Fibroblast of lung (primary cell): ENCODE measurements at places on chromosomes 12 and 14. TPM values are rescaled to one million over a fixed set of nuclear protein-coding genes. Genes with fewer than 3 reads are reported as not detected.
A peak's percentile ranks its signal among the peaks of the same experiment; 100 is the strongest.

Gene PTPN11
- total RNA-seq: 99.1 and 126 TPM in 2 replicates

Gene FLVCR2
- total RNA-seq: 2.1 and 7.3 TPM in 2 replicates

Gene VRTN
- not detected in 2 replicates for total RNA-seq

Gene SDSL
- 10.0 and 12.4 TPM in 2 replicates for total RNA-seq

Gene GDF3
- total RNA-seq: not detected in 2 replicates

Gene KSR2
- not detected in 2 replicates for total RNA-seq

- H3K36me3 ChIP-seq: no peaks in the 10 kb centered on the region
- no peaks in the 10 kb centered on the region for H3K27me3 ChIP-seq
- no peaks in the 10 kb centered on the region for H3K4me1 ChIP-seq
- DNase-seq: no peak
- no peak overlapping the region for H3K27ac ChIP-seq
- no peak overlapping the region for H3K4me3 ChIP-seq
Observed at GRCh38 chr12:70080566-70080965, 162.7 kb upstream of the CNOT2 start.

GRCh38 chr12:32089586-32089985 lies 17.1 kb upstream of the BICD1 start:
- no peak overlapping the region for H3K4me3 ChIP-seq
- no peak for DNase-seq
- H3K27me3 ChIP-seq: no peaks in the 10 kb centered on the region
- no peaks in the 10 kb centered on the region for H3K4me1 ChIP-seq
- no peak overlapping the region for H3K27ac ChIP-seq

DNA sequence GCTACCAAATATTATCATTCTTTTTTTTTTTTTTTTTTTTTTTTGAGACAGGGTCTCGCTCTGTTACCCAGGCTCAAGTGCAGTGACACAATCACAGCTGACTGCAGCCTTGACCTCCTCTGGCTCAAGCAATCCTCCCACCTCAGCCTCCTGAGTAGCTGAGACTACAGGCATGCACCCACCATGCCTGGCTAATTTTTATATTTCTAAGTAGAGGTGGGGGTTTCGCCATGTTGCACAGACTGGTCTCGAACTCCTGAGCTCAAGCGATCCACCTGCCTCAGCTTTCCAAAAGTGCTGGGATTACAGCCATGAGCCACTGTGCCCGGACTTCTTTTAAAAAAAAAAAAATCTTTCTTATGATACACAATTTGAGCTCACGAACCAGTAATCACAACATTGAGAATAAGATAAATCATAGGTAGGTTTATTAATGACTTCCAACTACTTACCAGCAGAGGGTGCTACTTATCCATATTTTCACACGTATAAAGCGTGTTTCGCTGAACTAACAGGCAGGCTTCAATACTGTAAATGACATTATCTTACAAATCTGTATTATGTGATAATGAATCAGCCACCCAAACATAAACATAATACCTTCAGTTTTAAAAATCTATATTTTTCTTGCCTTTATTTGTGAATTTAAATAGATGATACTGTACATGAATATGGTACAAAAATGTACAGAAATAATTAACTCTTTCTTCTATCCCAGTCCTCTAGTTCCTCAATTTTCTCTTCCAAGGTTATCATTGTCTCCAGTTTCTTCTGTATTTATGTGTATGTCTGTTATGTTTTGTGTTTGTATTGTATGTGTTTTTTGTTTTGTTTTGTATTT lies 42.5 kb upstream of the BCAT1 start:
- no peaks in the 10 kb centered on the region for H3K27me3 ChIP-seq
- DNase-seq: peak; percentile 46
- H3K27ac ChIP-seq: no peak overlapping the region
- H3K4me1 ChIP-seq: no peaks in the 10 kb centered on the region
- no peaks in the 10 kb centered on the region for H3K36me3 ChIP-seq
- no peak overlapping the region for H3K4me3 ChIP-seq

DNA sequence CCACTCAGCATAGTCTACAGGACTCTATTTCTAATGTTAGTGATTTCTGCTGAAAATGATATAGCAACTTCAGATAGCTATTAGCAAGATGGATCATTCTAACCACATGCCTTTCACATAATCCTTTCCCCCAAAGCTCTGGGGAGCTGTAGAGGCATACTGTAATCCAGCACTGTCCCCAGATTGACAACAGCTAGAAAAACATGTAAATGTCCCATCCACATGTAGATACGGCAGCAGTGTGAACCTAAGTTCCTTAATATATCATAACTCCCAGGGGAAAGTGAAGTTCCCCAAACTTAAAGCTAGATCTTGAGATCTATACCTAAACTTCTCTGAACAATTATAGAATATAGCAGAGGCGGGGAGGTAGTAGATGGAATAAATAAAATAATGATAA lies 14.0 kb downstream of the ZNF664 start:
- DNase-seq: no peak
- peaks cover 7% of the 10 kb centered on the region for H3K36me3 ChIP-seq
- no peaks in the 10 kb centered on the region for H3K27me3 ChIP-seq

GRCh38 chr12:46388427-46389021 lies 16.0 kb upstream of the SLC38A2 start:
- H3K4me3 ChIP-seq: no peak overlapping the region
- H3K4me1 ChIP-seq: peaks cover 49% of the 10 kb centered on the region
- no peaks in the 10 kb centered on the region for H3K27me3 ChIP-seq
- H3K27ac ChIP-seq: peak overlapping the region; percentile 64
- H3K36me3 ChIP-seq: peaks cover 2% of the 10 kb centered on the region

DNA sequence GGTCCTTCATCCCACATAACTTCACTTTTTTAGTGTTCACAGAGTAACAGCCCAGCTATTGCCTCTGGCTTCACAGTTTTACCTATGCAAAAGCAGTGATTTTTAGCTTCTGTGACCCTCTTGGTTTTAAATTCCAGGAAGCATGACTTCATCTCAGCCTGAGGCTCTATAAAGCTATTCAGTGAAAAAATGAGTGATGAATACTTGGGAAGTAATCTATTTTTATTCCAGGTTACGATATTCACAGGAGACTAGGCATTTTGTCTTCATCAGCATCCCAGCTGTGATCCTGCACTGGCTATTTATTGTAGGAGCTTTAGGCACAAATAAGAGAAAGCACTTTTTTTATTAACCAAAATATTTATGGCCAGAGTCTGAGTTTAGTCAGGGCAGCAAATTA lies 164.8 kb downstream of the SNAPC1 start:
- H3K4me1 ChIP-seq: peaks cover 2% of the 10 kb centered on the region
- no peak overlapping the region for H3K27ac ChIP-seq
- no peak overlapping the region for H3K4me3 ChIP-seq
- H3K27me3 ChIP-seq: no peaks in the 10 kb centered on the region

- no peaks in the 10 kb centered on the region for H3K4me1 ChIP-seq
- H3K36me3 ChIP-seq: no peaks in the 10 kb centered on the region
- no peak overlapping the region for H3K4me3 ChIP-seq
- no peaks in the 10 kb centered on the region for H3K27me3 ChIP-seq
- DNase-seq: no peak
- no peak overlapping the region for H3K27ac ChIP-seq
Observed at GRCh38 chr12:68109444-68110217, 49.9 kb downstream of the IFNG start.

GRCh38 chr12:3827301-3828000 lies 45.7 kb downstream of the PARP11 start:
- no peak for DNase-seq
- H3K27ac ChIP-seq: no peak overlapping the region
- no peaks in the 10 kb centered on the region for H3K36me3 ChIP-seq
- no peak overlapping the region for H3K4me3 ChIP-seq

DNA sequence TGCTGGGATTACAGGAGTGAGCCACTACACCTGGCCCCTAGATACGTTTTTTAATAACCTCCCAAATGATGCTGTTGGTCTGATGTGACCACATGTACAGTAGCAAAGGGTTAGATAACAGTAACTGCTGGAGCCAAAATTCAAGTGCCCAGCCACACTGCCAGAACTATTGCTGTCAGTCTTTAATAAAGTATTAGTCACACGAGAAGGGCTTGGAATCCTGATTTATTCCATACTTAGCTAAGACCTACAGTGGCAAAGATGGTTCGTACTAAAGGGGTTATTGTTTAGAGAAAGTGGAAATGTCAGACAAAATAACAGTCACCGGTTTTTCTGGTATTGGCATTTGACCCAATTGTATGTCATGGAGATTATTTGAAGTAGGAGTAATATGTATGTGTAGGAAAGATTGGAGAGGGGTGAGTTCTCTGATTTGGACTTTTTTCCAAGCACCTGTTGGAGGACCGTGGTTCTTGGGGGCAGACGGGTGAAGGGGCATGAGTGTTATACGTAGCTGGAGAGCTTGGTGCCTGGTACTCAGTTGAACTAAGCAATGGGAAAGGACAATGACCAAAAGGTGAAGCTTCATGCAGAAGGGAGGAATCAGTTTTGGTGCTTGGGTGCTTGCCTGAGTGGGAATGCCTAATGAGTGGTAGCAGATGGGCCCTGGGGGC lies 9.7 kb downstream of the TUBA1C start:
- H3K27me3 ChIP-seq: no peaks in the 10 kb centered on the region
- H3K4me1 ChIP-seq: peaks cover 2% of the 10 kb centered on the region
- peaks cover 20% of the 10 kb centered on the region for H3K36me3 ChIP-seq

GRCh38 chr12:45989287-45989686 lies 1.1 kb downstream of the SCAF11 start:
- peak overlapping the region; percentile 83 for H3K4me3 ChIP-seq
- DNase-seq: peak; percentile 14
- H3K36me3 ChIP-seq: no peaks in the 10 kb centered on the region
- H3K27me3 ChIP-seq: no peaks in the 10 kb centered on the region
- peak overlapping the region; percentile 98 for H3K27ac ChIP-seq
- peaks cover 4% of the 10 kb centered on the region for H3K4me1 ChIP-seq

GRCh38 chr14:55125403-55125802 lies 3.6 kb upstream of the LGALS3 start:
- H3K4me3 ChIP-seq: no peak overlapping the region
- no peaks in the 10 kb centered on the region for H3K36me3 ChIP-seq
- H3K4me1 ChIP-seq: peaks cover 18% of the 10 kb centered on the region
- no peak overlapping the region for H3K27ac ChIP-seq
- DNase-seq: no peak

GRCh38 chr14:88439088-88439487 lies 53.6 kb downstream of the SPATA7 start:
- H3K27me3 ChIP-seq: no peaks in the 10 kb centered on the region
- no peak overlapping the region for H3K4me3 ChIP-seq
- no peak overlapping the region for H3K27ac ChIP-seq
- no peaks in the 10 kb centered on the region for H3K4me1 ChIP-seq

DNA sequence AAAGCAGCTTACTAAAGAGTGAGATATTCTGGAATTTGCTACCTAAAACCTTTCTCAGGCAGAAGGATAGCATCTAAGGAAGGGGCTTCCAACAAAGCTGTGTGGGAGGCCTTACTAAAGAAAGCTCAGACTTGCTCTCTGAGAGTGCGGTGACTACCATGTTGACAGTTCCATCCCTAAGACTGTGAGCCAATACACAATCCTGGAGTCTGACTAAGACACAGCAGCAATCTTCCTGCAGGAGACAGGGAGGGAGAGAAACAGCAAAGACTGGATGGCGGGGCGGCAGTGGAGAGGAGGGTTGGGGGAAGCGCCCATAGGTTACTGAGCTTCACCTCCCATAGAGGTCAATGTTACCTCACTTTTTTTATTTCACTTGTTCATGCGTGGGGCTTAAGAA lies 70.9 kb downstream of the KITLG start:
- no peak for DNase-seq
- no peaks in the 10 kb centered on the region for H3K27me3 ChIP-seq
- no peak overlapping the region for H3K27ac ChIP-seq
- peaks cover 3% of the 10 kb centered on the region for H3K4me1 ChIP-seq

GRCh38 chr12:75641031-75641780 lies 129.8 kb upstream of the KRR1 start:
- peaks cover 9% of the 10 kb centered on the region for H3K4me1 ChIP-seq
- H3K4me3 ChIP-seq: no peak overlapping the region
- H3K36me3 ChIP-seq: no peaks in the 10 kb centered on the region
- H3K27ac ChIP-seq: peak overlapping the region; percentile 66
- no peaks in the 10 kb centered on the region for H3K27me3 ChIP-seq

GRCh38 chr12:121448771-121449315 lies 48.9 kb downstream of the RNF34 start:
- DNase-seq: no peak
- H3K4me1 ChIP-seq: peaks cover 2% of the 10 kb centered on the region
- H3K36me3 ChIP-seq: peaks cover 6% of the 10 kb centered on the region
- H3K27ac ChIP-seq: no peak overlapping the region
- H3K4me3 ChIP-seq: no peak overlapping the region

DNA sequence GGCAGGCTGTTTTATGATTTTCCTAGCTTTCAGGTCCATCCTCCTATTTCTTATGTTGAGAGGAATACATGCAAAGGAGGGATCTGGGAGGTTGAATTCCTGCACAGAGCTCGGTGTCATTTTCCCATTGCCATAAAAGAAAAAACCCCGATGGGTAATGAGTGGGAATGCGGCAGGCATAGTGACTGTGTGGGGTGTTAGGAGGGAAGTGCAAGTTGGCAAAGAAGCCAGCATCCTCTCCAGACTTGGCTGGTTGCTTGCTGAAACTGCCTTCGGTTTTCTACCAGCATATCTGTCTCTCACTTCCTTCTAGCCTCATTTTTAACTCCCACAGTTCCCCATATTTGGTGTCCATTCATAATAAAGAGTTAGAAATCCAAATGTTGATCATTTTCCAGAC lies 1046.1 kb downstream of the SLC6A15 start:
- no peaks in the 10 kb centered on the region for H3K4me1 ChIP-seq
- H3K27me3 ChIP-seq: no peaks in the 10 kb centered on the region
- no peak for DNase-seq
- no peaks in the 10 kb centered on the region for H3K36me3 ChIP-seq

DNA sequence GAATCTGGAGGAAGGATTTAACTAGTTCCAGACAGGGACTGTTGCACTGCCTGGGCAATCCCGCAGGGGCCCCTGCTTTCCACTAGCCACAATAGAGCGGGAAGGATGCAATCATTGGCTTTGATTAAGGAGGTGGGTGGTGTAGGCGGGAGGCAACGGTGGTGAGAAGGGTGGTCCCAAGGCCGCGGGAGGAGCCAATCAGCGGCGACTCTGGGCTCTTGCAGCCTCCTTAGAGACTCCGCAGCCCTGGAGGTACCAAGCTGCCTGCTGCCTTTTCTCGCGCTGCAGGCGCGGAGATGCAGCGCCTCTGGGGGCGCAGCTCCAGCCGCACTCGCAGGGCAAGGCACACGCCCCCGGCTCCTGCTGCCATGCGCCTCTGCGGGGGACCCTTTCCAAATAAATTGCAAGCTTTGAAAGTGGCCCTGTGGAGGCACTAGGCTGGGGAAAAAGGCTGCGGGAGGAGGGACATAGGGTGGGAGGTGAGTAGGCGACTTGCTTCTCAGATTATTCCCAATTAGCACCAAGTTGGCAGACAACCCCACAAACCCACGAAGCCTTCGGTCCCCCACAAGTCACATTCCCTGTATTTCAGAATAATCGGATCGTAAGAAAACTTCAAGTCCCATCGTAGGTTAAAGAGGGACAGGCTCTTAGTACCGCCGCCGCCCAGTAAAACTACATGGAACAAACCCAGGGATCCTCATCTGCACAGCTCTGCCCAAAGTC lies 858 bp upstream of the KCNA1 start:
- H3K4me1 ChIP-seq: no peaks in the 10 kb centered on the region
- H3K4me3 ChIP-seq: no peak overlapping the region
- DNase-seq: no peak
